ENCODE measurements at places on chromosomes 1 and 21. TPM values are rescaled to one million over a fixed set of nuclear protein-coding genes. Genes with fewer than 3 reads are reported as not detected.

Gene DDAH1
- total RNA-seq = 8.3 TPM

DNA sequence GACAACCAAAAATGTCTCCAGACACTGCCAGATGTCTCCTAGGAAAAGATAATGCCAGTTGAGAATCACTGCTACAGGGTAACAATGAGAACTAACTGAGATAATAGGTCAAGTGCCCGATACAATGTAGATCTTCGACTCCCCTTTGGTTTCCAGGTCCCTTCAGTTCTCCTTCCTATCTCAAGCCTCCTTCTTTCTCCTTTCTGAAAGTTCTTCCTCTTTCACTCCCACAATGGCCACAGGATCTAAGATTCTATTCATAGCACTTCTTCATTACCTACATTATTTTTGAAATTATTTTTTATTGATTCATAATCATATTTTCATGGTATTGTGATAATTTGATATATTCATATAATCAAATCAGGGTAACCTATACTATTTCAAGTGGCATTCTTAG lies 6.3 kb downstream of the PFDN2 start:
- no peak for DNase-seq

Gene FGR
- 5.1 TPM for total RNA-seq

DNA sequence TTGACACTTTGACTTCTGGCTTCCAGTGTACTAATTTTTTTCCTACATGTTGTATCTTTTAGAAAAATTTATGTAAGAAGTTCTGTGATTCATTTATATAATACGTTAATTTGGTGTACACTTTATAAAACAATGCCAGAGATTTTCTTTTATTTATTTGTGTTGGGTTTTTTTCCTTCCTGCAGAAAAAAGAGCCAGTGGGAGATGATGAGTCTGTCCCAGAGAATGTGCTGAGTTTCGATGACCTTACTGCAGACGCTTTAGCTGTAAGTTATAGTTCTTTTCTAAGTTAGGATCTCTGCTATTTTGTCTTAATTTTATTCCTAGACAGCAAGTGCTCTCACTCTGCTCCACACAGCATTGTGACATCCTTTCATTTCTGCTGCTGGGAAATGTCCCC lies 14.4 kb downstream of the SARS1 start:
- DNase-seq = no peak
